ENCODE measurements at places on chromosomes 7 and 10.

DNA sequence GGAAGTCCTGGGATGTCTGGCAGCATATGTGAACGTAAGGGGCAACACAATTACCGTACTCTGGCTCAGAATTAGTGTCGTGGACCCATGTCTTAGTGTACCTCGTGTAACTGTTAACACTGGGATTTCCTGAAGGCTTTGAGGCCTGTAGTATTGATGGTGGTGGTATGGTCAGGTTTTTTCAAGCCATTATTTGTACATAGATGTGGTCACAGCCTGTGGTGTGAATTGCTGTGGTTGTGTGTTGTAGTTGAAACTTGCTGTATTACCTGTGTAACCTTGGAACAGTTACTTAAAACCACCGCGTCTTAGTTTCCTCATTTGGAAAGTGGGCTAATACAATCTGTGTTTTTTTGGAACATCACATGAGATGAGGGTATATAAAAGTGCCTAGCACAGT lies 5.3 kb downstream of the EXOC4 start:
- DNase-seq = no peak

DNA sequence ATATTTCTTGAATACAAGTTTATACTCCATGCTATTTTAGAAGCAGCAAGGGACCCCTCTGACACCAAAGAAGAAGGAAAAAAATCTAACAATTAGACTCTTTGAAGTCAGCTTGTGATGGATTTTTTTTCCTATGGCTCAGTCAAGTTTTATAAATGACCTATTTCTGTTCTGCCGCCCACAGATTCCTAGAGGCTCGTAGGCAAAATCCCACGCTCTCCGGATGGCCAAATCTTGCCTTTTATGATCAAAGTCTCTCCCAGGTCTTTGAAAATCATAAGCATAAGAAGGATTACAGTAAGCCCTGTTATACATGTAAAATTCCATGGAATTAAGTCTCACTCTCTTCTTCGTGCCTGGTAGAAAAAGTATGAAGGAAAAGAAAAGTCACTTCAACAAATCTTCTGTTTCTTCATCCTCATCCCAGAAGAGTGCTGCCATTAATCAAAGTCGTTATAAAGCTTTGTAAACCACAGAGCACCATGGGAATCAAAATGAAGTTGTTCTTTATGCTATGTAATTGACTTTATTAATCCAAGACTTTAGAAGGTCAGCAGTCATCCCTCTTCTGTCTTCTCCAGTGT lies 33.1 kb downstream of the ASB13 start:
- DNase-seq = no peak

- DNase-seq = peak; percentile 85
These were observed 28.4 kb downstream of the TMEM130 start for GRCh38 chr7:98841179-98841997.

GRCh38 chr10:3636356-3637181 lies 148.4 kb downstream of the KLF6 start:
- no peak for DNase-seq

DNA sequence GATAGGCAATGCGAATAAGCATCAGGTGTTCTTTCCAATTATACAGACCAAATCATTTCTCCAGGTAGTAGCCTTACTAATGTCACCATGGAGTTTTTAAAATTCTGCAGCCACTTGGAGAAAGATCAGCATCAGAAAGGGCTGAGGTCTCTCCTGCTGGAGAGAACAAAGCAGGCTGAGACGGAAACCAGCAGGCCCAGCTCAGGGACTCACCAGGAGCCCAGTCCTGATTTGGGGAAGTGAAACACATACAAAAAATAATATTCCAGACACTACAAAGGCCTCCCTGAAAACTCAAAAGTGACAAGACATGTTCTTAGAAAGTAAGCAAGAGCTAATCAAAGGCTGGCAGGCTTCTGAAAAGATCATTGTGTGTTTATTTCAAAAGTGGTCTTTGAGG lies 207.1 kb upstream of the GHITM start:
- no peak for DNase-seq

DNA sequence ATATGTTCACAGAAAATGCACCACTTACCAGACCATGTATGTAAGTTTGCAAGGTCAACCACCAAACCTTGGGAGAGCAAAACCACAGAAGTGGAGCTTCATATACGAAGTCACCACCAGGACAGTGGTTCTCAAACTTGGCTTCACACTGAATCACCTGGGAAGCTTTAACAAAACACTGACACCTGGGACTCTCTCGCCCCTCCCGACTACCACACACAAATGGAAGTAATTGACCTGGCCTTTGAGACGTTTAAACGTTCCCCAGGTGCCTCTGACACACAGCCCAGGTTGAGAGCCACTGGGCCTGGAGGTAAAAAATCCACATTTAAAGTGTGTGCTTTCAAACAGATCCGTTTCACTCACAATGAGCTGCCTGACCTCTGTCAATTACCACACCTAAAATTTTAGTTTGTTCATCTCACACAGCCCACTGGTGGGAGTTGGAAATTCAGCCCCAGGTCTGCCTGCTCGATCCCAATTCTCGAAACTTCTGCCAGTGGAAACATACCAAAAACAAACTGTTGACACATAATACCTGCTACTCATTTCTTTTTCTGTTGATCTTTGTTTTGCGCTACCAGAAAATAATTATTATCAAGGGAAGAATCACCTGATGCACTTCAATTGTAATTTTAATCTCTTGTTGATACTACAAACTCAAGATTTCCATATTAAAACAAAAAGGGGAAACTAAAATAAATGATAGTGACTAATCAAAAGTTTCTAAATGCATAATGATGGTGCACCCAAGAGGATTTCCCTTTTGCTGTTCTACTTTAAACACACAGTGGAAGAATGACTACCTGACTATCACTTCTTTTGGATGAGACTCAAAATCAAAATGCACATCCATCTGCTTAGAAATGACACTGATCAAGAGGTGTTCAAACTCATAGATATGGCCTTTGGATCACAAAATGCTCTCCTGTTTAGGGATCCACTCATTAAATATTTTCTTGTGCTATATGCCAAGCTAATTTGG lies 26.6 kb downstream of the CDNF start:
- no peak for DNase-seq

DNA sequence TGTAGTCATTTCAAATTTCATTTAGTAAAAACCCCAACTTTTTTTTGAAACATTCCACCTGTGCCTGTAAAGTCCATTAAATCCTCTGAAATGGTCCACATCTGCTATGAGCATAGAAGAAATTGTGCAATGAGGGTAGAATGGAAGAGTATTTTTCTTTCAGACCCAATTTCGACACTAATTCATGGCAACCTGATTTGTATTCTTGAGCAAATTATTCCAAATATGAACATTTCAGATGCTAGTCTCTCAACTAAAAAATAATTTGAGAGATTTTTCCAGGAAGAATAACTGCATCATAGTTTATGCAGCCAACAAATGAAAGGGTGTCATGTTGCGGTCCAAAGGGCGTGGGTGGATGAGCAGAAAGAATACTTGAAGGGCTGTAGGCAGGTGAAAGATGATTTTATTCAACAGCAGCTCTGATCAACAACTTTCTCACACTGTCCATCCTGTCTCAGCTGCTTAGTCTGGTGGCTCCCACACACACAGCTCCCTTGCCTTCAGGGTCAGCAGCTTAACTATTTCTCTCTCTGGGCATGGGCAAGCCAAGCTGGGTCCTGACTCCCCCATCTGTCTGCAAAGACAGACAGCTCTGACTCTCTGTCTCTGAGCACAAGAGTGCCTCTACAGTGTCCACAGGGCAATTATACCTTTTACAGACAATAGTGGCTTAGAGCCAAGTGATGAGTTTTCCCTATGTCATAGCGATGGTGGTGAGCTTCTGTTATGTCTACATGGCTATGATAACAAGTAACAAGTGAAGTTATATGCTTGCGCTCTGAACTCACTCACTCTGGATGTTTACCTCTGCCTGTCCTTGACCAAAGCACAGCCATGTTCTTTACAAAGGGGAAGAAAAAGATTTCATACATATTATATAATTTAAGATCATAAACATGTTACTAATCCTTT lies 11.5 kb downstream of the STEAP2 start:
- DNase-seq = peak; percentile 68

GRCh38 chr7:88316456-88316855 lies 9.8 kb upstream of the STEAP4 start:
- no peak for DNase-seq

DNA sequence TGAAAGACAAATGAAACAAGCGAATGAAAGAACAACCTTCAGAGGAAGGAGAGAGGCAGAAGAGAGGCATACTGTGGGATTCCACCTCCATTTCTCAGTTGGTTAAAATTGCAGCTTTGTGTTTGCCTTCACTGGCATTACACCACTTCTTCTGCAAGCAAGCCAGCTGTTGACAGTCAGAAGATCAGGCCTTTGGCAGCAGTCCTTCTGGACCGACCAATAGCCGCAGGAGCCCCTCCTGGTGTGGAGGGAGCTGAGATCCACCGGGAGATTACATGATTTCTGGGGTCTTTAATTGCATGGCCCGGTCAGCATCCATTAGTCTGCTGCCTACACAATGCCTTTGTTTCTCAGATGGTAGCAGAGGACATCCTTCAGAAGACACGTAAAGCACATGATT lies 206.7 kb downstream of the ADAM12 start:
- no peak for DNase-seq

DNA sequence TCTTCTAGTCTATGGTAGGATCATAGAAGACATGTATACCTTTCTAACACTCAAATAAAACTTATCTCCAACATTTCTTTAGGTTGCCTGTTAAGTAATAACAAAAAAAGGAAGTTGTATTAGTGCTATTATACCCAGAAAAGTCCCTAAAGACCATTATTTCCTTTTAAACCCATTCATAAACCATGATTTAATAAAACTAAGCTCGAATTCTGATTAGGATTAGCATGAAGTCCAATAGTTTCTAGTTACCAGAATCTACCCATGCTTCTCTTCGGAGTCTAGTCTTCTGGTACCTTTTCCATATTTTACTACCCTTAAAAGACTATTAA lies 62.7 kb downstream of the USP6NL start:
- DNase-seq = no peak

DNA sequence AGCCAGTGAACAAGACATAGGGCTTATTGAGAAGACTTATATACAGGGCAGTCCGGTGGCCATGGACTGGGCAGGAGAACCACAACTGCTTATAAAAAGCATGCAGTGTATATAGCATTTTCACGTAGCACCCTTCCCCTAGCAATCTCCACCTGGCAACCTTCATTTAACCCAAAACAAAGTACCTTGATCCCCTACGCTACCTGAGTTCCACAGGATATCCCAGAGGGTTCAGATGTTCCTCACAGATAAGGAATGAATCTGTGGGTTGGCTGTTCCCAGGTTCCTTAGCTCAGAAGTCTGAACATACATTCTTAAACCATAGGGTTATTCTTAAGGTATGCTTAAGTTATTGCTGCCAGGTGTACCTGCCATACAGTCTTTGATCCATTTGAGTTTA lies 22.0 kb upstream of the TNKS2 start:
- no peak for DNase-seq

DNA sequence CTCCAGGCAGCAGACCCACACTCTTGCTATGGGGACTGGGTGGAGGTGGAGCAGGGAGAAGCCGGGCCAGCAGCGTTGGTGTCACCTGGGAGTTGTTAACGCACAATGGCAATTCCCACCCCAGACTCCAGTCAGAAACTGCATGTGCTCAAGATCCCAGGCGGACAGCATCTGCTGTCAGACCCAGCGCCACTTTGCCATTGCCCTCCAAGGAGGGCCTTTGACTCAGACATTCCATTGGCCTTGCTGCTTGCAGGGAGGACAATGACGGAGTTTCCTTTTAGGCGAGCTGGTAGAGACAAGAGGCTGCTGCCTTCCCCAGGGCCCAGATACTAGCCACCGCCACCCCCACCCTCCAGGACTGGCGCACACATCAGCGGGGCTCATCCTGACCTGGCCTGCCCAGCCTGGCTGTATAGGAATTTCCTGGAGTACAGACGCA lies 34.5 kb downstream of the ZNF775 start:
- DNase-seq = peak; percentile 8

- no peak for DNase-seq
These were observed 356.5 kb upstream of the KCND2 start for GRCh38 chr7:119916501-119916900.

GRCh38 chr7:101743241-101743994 lies 74.0 kb upstream of the CUX1 start:
- DNase-seq = peak; percentile 49

DNA sequence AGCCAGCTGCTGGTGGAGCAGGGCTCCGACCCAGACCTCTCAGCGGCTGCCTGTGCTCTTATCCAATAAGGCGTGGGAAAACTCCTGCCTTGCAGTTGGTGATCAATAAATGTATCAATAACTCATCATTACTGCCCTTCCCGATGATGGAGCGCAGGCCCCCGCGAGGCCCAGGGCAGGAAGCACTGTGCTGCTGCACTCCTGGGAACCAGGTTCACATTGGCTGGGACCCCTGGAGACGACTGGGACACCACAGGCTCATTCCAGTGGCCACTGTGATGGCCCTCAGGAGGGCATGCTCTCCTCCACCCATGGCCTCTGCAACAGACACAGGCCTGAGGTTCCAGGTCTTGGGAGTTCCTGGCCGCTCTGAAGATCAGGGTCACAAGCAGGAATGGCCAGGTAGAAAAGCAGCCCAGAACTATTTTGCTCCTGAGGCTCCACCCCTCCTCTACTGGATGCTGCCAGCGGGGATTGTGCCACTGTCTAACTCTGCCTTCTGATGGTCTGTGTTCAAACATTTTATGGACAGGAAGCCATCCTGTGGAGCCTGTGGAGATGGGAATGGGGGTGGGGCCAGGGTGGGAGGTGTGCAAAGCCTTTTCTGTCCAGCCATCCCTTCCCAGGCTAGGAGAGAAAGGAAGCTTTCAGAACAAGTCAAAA lies 287.4 kb upstream of the ZMIZ1 start:
- no peak for DNase-seq

DNA sequence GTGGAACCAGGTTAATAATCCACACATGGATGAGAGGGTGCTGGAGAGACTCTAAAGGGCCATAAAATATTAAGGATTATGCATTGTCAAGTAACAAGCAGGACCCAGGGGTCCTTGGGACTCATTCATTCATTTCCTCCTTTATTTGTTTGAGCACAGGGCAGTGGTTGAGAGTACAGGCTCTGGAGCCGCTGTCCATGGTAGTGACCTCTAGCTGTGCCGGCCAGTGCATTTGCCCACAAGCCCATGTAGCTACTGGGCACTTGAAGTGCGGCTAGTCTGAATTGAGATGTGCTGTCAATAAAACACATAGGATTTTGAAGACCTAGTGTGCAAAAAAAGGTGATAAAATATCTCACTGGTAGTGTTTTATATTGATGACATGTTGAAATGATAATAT lies 137.6 kb downstream of the C10orf105 start:
- DNase-seq = peak; percentile 49

GRCh38 chr7:121449329-121449728 lies 53.2 kb upstream of the FAM3C start:
- no peak for DNase-seq

GRCh38 chr10:57948796-57949195 lies 318.9 kb downstream of the IPMK start:
- DNase-seq = no peak

- no peak for DNase-seq
These were observed 32.0 kb upstream of the STRIP2 start for GRCh38 chr7:129401967-129402860.

DNA sequence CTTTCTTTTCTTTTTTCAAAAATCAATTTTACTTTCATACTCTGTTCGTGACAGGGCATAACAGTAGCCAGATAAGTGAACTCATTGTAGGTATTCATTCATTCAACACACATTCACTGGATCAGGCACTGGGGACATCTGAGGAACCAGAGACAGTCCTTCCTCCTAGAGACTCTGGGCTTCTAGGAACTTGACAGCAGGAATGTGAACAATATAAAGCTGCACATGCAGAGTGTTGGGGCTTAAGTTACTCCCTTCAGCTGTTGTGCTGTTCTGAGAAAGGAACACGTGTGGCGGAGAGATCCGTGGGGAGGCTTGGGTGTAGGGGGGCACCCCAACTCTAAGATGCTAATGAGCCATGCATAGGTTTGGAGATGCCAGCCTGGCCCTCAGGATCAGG lies 120.4 kb downstream of the PKD1L1 start:
- no peak for DNase-seq

Measured in IMR-90 (cell line).